Sigmoid colon (tissue), 7 donors: ENCODE measurements at places on chromosomes 7 and 10. TPM values are rescaled to one million over a fixed set of nuclear protein-coding genes. Genes with fewer than 3 reads are reported as not detected.

- no peak overlapping the region for H3K4me3 ChIP-seq
- no peak overlapping the region for H3K27ac ChIP-seq
- no peaks in the 10 kb centered on the region for H3K4me1 ChIP-seq
- no peak for DNase-seq
- peaks cover 3% of the 10 kb centered on the region for H3K27me3 ChIP-seq
Measured at GRCh38 chr7:103598326-103598905, 152.4 kb upstream of the SLC26A5 start.

DNA sequence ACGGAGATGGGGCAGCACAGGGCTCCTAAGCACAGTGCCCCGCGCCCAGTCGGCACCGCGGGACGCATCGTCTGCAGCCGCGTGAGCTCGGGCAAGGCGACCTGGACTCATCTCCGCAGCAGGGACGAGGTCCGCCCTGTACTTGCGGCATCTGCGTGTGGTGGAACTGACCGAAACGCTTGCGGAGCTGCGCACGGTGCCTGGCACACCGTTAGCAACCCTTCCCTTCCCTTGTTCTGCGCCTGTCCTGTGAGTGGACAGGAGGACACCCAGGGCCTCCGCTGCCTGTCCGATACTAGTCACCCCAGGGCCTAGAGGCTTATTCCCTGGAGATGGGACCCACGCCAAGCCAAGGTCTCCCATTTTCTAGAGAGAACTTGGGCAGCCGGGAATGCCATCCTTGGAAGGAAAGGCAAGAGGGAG is 98.5 kb downstream of the WDR11 start:
- DNase-seq, result no peak
- peak overlapping the region; percentile 44 for H3K4me3 ChIP-seq
- no peaks in the 10 kb centered on the region for H3K36me3 ChIP-seq
- H3K27ac ChIP-seq, result no peak overlapping the region
- peaks cover 27% of the 10 kb centered on the region for H3K4me1 ChIP-seq
- peaks cover 12% of the 10 kb centered on the region for H3K27me3 ChIP-seq

The GPR22 gene
- total RNA-seq, result 0.28 TPM

GRCh38 chr10:9297580-9297979 is 1243.1 kb downstream of the GATA3 start:
- no peaks in the 10 kb centered on the region for H3K36me3 ChIP-seq
- no peaks in the 10 kb centered on the region for H3K27me3 ChIP-seq
- H3K4me1 ChIP-seq, result no peaks in the 10 kb centered on the region
- H3K27ac ChIP-seq, result no peak overlapping the region
- no peak for DNase-seq

- no peak for DNase-seq
- no peak overlapping the region for H3K4me3 ChIP-seq
- H3K27me3 ChIP-seq, result no peaks in the 10 kb centered on the region
- H3K36me3 ChIP-seq, result no peaks in the 10 kb centered on the region
- H3K4me1 ChIP-seq, result no peaks in the 10 kb centered on the region
- H3K27ac ChIP-seq, result no peak overlapping the region
Measured at GRCh38 chr7:134078991-134079390, 48.1 kb upstream of the LRGUK start.

DNA sequence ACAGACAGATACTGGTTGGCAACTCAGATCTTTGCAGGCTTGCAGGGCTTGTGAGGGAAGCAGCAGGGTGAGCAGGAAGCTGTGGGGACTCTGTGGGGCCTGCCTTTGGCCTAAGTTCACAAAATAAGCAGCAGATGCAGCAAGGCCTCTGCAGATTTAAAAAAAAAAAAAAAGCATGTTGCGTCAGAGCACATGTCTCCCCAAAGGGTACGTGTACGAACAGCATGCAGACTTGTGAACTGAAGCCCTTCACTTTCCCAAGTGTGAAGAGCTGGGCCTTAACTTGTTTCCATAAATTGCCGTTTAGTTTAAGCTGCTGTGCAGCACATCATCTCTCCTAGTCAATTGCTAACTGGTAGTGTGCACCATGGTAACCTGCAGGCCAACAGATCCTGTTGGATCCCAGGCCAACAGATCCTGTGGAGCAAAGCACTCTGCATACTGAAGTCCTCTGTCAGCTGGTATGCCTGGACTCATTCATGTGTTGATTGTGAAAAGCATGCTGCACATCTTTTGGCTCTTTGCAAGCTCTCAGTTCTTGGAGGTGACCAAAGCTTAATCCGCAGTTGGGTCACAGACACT is 10.8 kb upstream of the XPNPEP1 start:
- H3K4me3 ChIP-seq, result no peak overlapping the region
- H3K4me1 ChIP-seq, result no peaks in the 10 kb centered on the region
- DNase-seq, result no peak
- no peaks in the 10 kb centered on the region for H3K27me3 ChIP-seq
- no peak overlapping the region for H3K27ac ChIP-seq

GRCh38 chr7:20561908-20562307 is 53.6 kb upstream of the ABCB5 start:
- H3K4me3 ChIP-seq, result no peak overlapping the region
- no peaks in the 10 kb centered on the region for H3K36me3 ChIP-seq
- no peaks in the 10 kb centered on the region for H3K4me1 ChIP-seq
- DNase-seq, result no peak

- H3K27me3 ChIP-seq, result no peaks in the 10 kb centered on the region
- H3K27ac ChIP-seq, result no peak overlapping the region
- DNase-seq, result no peak
- no peaks in the 10 kb centered on the region for H3K4me1 ChIP-seq
Measured at GRCh38 chr10:115957786-115958442, 315.1 kb downstream of the GFRA1 start.

The VGF gene
- 0.55 TPM for total RNA-seq

The CYP2C9 gene
- total RNA-seq, result not detected

DNA sequence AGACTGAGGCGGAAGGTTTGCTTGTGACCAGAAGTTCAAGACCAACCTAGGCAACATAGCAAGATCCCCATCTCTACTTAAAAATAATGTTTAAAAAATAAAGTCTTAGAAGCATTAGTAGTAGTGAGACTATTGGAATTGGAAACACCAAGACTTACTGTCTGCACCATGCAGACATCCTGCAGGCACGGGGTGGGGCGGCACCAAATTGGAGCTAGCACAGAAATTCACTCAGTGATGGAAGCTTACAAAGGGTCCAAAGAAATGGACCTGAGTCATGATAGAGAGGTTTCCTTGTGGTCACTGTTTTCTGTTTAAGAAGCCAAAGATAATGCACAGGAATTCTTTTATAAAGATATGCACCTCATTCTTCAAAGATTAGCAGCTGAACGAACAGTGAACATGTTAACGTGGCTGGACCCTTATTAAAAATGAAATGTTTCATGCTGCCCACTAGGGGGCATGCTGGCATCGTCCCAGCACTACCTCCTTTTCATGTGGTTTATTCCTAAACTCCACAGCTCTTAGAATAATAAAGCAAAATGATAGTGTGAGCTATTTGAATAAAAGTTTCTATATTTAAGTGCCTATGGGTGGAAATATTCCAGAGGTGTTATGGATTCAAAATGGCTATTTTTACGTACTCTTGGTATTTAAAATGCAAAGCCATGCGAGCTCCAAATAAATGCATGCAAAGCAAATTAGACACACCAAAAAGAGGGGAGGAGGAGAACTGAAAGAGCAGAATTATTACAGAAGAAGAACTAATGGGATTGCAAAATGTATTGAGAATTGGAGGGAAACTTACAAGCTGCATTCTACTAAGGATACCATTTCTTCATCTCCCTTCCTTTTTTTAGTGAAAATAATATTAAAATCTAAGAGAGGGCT is 28.6 kb downstream of the PDSS1 start:
- peak; percentile 89 for DNase-seq
- H3K27me3 ChIP-seq, result no peaks in the 10 kb centered on the region
- no peak overlapping the region for H3K4me3 ChIP-seq
- H3K4me1 ChIP-seq, result no peaks in the 10 kb centered on the region
- H3K27ac ChIP-seq, result no peak overlapping the region

- peaks cover 5% of the 10 kb centered on the region for H3K4me1 ChIP-seq
- H3K27me3 ChIP-seq, result no peaks in the 10 kb centered on the region
- H3K36me3 ChIP-seq, result no peaks in the 10 kb centered on the region
- H3K27ac ChIP-seq, result no peak overlapping the region
- no peak for DNase-seq
- no peak overlapping the region for H3K4me3 ChIP-seq
Measured at GRCh38 chr10:12396567-12396966, 47.2 kb downstream of the CAMK1D start.

DNA sequence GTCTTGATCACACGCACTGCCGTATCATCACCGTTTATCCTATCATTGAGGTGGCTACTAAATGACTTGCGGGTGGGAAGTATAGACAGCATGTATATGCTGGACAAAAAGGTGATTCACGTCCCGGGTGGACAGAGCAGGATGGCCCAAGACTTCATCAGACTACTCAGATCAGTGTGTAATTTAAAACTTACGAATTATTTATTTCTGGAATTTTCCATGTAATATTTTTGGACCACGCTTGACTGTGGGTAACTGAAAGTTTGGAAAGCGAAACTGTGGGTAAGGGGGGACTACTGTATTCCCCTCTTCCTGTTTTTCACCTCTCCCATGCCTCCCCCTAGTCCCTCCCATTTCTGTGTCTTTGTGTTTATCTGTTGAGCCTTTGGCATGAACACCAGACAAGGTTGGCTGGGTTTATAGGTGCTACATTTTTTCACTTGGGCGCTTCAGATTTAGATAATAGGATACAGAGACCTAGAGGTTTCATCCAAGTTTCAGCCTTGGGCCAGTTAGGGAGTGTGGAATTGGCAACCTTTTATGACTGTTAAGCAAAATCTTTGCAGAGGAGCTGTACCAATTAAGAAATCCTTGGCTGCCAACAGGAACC is 55.8 kb downstream of the RBM20 start:
- no peaks in the 10 kb centered on the region for H3K27me3 ChIP-seq
- H3K4me1 ChIP-seq, result peaks cover 30% of the 10 kb centered on the region
- H3K27ac ChIP-seq, result peak overlapping the region; percentile 68
- peak overlapping the region; percentile 18 for H3K4me3 ChIP-seq

GRCh38 chr10:67200913-67201564 is 275.2 kb downstream of the LRRTM3 start:
- no peak overlapping the region for H3K4me3 ChIP-seq
- no peaks in the 10 kb centered on the region for H3K4me1 ChIP-seq
- H3K27ac ChIP-seq, result no peak overlapping the region

DNA sequence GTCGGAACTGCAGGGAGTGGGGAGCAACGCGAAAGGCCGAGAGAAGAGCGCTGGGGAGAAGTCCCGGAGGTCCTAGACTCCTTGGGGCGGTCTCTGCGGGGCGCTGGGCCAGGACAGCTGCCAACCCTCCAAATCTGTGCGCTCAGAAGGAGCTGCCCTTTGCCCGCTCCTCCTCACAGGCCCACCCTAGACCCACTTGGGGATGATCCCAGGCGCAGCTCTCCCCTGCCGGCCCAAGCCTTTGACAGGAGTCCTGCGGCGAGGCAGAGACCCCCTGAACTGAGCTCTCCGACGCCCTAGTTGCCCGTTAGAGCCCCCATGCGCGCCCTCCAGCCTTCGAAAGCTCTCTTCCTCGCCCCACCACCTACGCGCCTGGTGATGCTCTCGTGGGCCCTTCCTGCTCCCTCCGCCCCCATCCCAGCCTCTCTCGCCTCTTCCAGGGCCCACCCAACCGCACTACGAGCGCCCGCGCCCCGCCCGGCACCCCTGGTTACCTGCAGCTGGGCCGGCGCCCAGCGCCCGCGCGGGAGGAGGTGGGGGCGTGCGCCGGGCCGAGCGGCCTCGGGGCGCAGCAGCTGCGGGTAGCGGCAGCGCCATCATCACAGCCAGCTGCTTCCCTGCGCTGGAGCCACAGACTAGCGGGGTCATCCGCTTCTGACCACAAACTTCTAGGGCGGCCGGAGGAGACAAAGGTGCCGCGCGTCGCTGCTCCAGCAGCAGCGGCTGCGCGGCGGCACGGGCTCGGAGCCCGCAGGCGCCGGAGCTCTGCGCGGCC is 353.4 kb downstream of the DNAJB6 start:
- H3K4me1 ChIP-seq, result peaks cover 48% of the 10 kb centered on the region

GRCh38 chr7:24199978-24200377 is 84.0 kb upstream of the NPY start:
- H3K36me3 ChIP-seq, result no peaks in the 10 kb centered on the region
- no peak overlapping the region for H3K4me3 ChIP-seq
- no peak for DNase-seq
- no peaks in the 10 kb centered on the region for H3K4me1 ChIP-seq
- H3K27ac ChIP-seq, result no peak overlapping the region
- no peaks in the 10 kb centered on the region for H3K27me3 ChIP-seq

- no peak for DNase-seq
- H3K4me3 ChIP-seq, result no peak overlapping the region
- no peaks in the 10 kb centered on the region for H3K27me3 ChIP-seq
- no peaks in the 10 kb centered on the region for H3K4me1 ChIP-seq
Measured at GRCh38 chr10:60200012-60200681, 189.5 kb downstream of the ANK3 start.

- no peaks in the 10 kb centered on the region for H3K36me3 ChIP-seq
- no peaks in the 10 kb centered on the region for H3K27me3 ChIP-seq
- H3K4me3 ChIP-seq, result no peak overlapping the region
- DNase-seq, result no peak
- H3K4me1 ChIP-seq, result no peaks in the 10 kb centered on the region
- H3K27ac ChIP-seq, result no peak overlapping the region
Measured at GRCh38 chr7:24995466-24995865, 15.5 kb upstream of the OSBPL3 start.

The ACBD7 gene
- total RNA-seq, result not detected

The CCL24 gene
- total RNA-seq, result not detected

GRCh38 chr7:117793521-117793920 is 79.7 kb downstream of the CTTNBP2 start:
- no peak for DNase-seq
- no peaks in the 10 kb centered on the region for H3K27me3 ChIP-seq

The CYP26A1 gene
- not detected for total RNA-seq

The ANKRD61 gene
- not detected for total RNA-seq

DNA sequence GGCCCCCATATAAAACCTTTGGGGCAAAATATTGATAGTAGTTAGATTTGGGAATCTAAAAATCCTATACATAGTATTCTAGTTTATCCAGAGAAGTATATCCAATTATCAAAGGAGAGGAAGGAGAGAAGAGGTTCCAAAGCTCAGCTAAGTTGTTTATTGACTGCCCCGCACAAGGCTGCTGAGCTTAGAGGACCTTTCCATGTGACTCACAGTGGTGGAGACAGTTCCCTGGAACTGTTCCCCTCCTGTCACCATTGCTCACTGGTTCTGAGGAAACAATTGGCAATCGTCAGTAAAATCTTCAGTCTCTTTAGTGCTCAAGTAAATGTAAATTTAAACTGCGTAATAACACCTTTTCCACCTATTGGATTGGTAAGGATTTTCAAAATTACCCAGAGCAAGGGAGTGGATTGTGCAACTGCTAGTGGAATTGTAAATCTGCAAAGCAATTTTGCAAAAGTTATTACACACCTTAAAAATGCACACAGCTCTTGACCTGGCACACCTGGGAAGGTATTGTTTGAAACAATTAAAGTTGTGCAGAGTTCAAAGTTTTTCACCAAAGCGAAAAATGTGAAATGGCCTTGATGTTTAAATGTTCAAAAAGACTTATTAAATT is 63.1 kb downstream of the EEPD1 start:
- no peaks in the 10 kb centered on the region for H3K36me3 ChIP-seq
- no peak overlapping the region for H3K4me3 ChIP-seq
- no peaks in the 10 kb centered on the region for H3K27me3 ChIP-seq
- no peak for DNase-seq

- no peaks in the 10 kb centered on the region for H3K27me3 ChIP-seq
- peak overlapping the region; percentile 97 for H3K27ac ChIP-seq
- H3K4me3 ChIP-seq, result peak overlapping the region; percentile 94
Measured at GRCh38 chr10:43137717-43138020, 576 bp upstream of the CSGALNACT2 start.

GRCh38 chr10:13395540-13395939 is 47.4 kb upstream of the SEPHS1 start:
- H3K36me3 ChIP-seq, result no peaks in the 10 kb centered on the region
- DNase-seq, result no peak
- H3K4me1 ChIP-seq, result no peaks in the 10 kb centered on the region
- H3K27me3 ChIP-seq, result no peaks in the 10 kb centered on the region
- no peak overlapping the region for H3K27ac ChIP-seq
